ENCODE measurements at places on chromosomes 5 and 9.

DNA sequence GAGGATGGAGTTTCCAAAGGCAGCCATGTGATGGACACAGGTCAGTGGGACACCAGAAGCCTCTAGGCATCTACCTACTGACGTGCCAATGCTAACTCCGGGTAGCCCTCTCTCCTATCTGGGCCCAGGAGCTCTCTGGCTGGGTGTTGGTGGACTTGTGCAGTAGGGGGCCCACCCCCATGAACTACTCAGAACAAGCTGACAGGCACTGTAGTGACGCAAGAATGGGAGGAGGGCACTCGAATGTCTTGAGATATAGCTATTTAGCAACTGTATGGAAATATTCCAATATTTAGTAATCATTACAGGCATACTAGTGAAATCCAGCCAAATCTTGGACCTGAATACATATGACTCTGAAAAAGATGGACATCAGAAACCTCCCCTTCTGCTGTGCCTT lies 5.7 kb upstream of the DOCK2 start:
- DNase-seq = no peak

DNA sequence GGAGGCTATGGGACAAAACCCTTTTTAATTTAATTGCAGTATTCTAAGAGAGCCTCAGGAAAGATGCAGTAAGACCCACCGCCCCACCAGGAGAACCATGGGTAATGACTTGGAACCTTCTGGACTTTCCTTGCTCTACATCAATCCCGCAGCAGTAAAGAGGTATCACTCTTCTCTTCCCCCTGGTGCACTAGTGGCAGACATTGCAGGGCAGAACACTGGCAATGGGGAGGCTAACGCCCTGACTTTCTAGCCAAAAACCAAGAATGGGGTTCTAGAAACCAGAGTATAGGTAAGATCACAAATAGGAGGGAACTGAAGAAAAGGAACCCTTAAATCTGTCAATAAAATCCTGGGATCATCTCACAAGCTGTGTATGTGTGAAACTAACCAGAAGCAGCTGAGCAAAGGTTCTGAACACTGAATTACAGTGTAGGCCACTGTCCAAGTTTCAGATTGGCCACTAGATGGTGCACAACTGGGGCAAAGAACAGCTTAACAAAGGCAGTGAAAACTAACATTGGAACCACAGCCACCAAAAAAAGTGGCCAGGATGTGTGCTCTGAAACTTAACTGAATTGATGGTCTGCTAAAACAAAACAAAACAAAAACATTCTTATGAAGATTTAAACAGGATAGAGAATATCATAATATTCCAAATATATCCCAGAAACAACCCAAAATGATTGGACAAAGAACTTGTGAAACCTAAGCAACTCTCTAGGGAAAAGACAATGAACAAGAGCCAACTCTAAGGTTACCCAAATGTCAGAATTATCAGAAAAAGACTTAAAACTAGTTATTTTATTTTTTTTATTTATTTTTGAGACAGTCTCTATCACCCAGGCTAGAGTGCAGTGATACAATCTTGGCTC lies 6.6 kb upstream of the FAM151B start:
- peak; percentile 64 for DNase-seq

DNA sequence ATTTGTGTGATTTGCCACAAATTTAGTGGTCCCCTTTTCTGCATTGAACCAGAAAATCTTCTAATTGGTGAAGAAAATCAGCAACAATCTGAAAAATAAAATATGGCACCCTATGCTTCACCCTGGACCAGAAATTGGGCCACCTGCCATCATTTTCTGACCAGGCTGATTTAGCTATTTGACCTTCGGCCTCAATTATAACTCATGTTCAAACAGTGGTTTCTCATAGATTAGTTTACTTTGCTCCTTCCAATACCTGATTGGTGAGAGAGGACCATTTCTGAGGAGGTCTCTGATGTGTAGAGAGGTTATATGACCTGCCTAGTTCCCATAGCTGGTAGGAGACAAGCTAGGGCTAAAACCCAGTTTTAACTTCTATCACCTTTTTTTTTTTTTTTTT lies 59.0 kb downstream of the PTTG1 start:
- no peak for DNase-seq

GRCh38 chr5:8907168-8907868 lies 638.6 kb downstream of the SEMA5A start:
- peak; percentile 91 for DNase-seq

GRCh38 chr5:140181002-140181483 lies 6.1 kb downstream of the CYSTM1 start:
- no peak for DNase-seq

DNA sequence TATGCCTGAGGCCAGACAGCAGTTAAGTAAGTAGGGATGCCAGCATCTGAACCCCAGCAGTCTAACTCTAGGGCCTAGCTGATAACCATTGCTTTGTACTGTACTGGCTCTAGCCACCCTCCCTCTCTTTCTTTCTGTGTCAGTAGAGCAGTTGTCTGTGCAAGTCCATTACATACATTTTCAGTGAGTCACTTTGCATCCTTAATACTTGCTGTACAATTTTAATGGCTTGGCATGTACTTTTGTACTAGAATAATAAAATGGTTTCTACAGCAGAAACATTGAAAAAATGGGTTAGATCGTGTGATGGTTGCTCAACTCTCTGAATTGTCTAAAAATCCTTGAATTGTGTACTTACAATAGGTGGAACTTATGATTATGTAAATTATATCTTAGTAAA lies 1.5 kb upstream of the TTC39B start:
- peak; percentile 89 for DNase-seq

GRCh38 chr9:99185348-99185632 lies 36.5 kb downstream of the ALG2 start:
- no peak for DNase-seq

DNA sequence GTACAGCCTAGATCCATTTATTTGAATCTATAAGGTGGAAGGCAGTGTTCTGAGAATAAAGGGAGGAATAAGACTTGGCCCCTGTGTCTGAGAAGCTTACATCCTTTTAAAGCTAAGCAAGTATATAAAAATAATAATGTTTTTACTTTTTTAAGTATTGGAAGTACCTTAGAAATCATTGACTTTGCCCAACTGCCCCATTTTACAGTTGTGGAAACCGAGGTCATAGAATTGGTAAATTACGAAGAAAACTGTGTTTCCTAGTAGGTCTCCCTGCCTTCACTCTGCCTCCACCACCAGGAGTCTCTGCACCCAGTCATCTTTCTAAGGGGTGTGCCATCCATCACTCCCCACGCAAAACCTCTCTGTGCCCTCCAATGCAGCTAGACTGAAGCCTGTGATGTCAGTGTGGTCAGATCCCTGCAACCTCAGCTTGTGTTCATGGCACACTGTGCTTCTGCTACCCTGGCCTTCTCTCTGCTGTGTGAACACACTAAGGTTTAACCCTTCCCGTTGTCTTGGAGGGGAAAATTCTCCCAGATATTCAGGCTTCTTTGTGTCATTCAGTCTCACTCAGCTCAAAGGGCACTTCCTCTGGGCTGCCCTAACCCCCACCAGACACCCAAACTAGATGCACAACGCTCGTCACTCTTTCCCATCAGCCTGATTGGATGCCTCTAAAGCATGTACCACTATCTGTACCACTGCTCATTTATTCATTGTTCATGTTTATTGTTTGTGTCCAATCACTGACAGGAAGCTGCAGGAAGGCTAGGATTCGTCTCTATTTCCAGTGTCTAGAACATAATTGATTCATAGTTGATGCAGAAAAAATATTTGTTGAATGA lies 18.2 kb downstream of the ADRB2 start:
- no peak for DNase-seq
